ENCODE measurements at places on chromosomes 5 and 9. TPM values are rescaled to one million over a fixed set of nuclear protein-coding genes. Genes with fewer than 3 reads are reported as not detected.

DNA sequence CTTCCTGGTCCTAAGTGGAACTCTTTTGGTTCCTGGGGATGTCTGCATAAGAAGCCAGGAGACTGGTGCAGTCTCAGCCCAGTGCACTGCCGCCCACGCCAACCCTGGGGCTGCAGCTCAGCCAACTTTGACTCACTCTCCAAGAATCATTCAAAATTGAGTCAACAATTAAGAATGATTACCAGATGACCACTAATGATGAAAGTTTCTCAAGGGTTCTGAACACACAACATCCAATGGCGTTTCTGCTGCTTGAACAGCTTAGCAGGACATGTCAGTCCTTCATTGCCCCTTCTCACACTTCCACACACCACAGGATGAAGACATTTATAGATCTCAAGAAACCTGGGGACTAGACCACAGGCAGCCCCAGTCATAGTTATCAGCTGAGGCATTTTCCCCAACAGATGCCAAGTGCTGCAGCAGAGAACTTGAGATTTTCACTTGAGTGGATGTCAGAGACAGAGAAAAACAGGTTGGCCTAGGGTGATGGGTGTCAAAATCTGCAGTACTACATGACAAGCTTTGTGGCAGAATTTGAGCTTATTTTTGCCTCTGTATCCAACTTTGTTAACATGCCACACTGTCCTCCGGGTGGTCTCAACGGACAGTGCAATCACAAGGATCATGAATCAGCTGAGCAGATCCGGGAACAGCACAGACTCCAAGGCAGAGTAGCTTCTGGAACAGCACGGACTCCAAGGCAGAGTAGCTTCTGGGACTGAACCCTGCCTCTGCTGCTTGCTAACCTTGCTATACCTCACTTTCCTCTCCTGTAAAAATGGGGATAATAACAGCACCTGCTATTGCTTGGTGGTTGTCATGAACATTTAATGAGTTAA lies 356.1 kb downstream of the SPOCK1 start:
- H3K36me3 ChIP-seq = no peaks in the 10 kb centered on the region
- H3K4me1 ChIP-seq = no peaks in the 10 kb centered on the region
- H3K27ac ChIP-seq = no peak overlapping the region
- H3K27me3 ChIP-seq = no peaks in the 10 kb centered on the region

- no peak overlapping the region for H3K4me3 ChIP-seq
- H3K27me3 ChIP-seq = no peaks in the 10 kb centered on the region
- no peak overlapping the region for H3K27ac ChIP-seq
- no peak for DNase-seq
These were observed 159.4 kb downstream of the PIK3R1 start for GRCh38 chr5:68374796-68375518.

GRCh38 chr9:112169368-112169767 lies 5.7 kb downstream of the SUSD1 start:
- H3K36me3 ChIP-seq = peaks cover 2% of the 10 kb centered on the region
- H3K27me3 ChIP-seq = no peaks in the 10 kb centered on the region
- no peak overlapping the region for H3K4me3 ChIP-seq
- no peak for DNase-seq

DNA sequence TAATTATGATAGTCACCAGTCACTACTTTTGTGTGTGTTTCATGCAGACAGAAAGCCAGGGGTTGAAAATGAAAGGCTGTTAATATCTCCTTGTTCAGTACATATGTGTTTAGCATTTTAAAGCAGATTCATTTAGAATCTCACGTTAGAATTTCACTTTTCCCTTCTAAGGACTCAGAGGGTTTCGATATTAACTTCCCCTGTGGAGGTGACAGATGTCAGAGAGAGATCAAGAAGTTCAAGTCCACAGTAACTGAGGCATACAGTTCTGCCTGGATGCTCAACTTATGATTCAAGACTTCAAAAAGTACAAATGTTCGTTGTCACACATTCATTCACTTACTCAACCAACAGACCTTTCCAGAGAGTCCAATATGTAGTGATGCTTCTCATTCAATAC lies 251.1 kb downstream of the EBF1 start:
- H3K4me1 ChIP-seq = no peaks in the 10 kb centered on the region
- DNase-seq = no peak
- H3K27me3 ChIP-seq = no peaks in the 10 kb centered on the region
- no peak overlapping the region for H3K4me3 ChIP-seq
- H3K27ac ChIP-seq = no peak overlapping the region

DNA sequence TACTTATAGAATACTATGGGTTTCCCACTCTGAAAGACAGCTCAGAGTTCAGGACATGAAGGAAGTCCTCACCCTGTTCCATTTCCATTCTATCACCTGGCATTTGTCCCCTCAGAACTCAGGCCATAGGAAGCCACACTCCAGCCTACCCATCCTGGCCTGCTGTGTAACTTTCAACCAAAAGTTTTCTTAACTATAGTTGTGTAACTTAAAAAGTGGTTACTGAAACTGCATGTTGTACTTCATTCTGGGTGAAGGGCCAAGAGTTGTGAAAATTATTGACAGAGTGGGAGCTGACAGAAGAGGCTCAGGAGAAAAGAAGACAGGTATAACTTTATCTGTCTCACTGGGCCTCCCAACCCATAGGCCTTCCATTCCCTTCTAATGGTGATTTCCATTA lies 212.5 kb downstream of the RAB3C start:
- no peaks in the 10 kb centered on the region for H3K36me3 ChIP-seq
- H3K4me3 ChIP-seq = no peak overlapping the region
- H3K27me3 ChIP-seq = no peaks in the 10 kb centered on the region
- no peak overlapping the region for H3K27ac ChIP-seq

DNA sequence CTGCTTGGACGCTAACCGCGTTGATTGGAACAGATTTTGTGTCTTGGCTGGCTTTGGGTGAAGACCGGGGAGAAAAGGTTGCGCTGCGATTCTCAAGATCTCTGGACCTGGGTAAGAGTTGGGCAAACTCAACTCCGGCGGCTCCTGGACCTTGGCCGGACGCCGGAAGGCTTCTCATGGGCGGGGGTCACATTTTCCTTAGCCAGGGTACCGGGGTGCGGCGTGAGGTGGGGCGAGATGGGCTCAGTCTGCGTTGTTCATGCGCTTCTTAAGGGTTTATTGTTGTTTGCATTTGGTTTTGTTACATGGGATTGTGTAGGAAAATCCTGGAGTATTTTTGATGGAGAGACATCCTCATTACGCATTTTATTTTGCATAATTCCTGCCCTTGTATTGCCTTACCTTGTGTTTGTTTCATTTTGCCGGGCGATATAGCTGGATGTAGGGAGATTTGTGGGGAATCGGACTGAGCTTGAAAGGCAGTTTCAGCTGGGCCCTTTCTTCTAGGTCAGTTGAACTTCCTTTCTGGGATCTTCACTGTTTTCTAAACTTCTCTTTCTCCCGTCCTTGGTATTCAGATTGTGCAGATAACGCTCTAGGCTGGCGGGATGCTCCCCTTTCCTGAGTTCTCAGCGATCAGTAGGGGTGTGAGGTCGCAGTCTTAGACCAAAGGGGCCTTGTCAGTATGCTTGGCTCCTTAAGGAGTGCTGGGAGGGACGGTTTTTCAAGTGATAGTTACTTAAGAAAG lies 524 bp downstream of the MEGF10 start:
- H3K4me1 ChIP-seq = no peaks in the 10 kb centered on the region
- DNase-seq = no peak
- H3K4me3 ChIP-seq = no peak overlapping the region
- no peak overlapping the region for H3K27ac ChIP-seq
- no peaks in the 10 kb centered on the region for H3K36me3 ChIP-seq

GRCh38 chr5:80707645-80708044 lies 52.9 kb upstream of the DHFR start:
- no peaks in the 10 kb centered on the region for H3K27me3 ChIP-seq
- DNase-seq = no peak
- no peak overlapping the region for H3K27ac ChIP-seq
- H3K4me1 ChIP-seq = no peaks in the 10 kb centered on the region
- H3K4me3 ChIP-seq = no peak overlapping the region

GRCh38 chr9:111375817-111376564 lies 46.0 kb upstream of the OR2K2 start:
- peaks cover 31% of the 10 kb centered on the region for H3K36me3 ChIP-seq
- H3K27me3 ChIP-seq = no peaks in the 10 kb centered on the region
- no peak overlapping the region for H3K4me3 ChIP-seq
- no peak overlapping the region for H3K27ac ChIP-seq

GRCh38 chr5:1101961-1102713 lies 9.7 kb downstream of the SLC12A7 start:
- no peaks in the 10 kb centered on the region for H3K36me3 ChIP-seq
- H3K4me1 ChIP-seq = peaks cover 15% of the 10 kb centered on the region
- no peaks in the 10 kb centered on the region for H3K27me3 ChIP-seq
- peak; percentile 85 for DNase-seq

Gene CCNB1
- total RNA-seq = 14.4 TPM

DNA sequence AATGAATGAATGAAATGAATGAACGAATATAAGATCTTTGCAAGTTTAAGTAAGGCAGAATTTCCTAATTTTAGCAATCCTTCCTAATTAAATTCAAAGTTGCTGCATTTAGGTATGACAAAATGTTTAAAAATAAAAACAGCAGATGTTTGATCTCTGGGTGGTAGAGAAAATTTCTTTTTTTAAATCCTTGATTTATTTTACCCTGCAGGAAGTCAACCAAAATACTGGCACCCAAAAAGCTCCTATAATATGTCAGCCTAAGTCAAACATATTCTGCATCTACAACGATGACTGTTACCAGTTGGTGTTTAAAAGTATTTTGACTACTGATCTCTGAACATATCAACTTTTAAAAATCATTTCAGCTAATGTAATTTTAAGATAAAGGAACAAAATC lies 58.4 kb downstream of the TTC39B start:
- no peak overlapping the region for H3K27ac ChIP-seq
- DNase-seq = no peak
- H3K27me3 ChIP-seq = no peaks in the 10 kb centered on the region
- H3K4me1 ChIP-seq = peaks cover 3% of the 10 kb centered on the region

Gene TMEM252
- total RNA-seq = not detected

Gene WNK2
- total RNA-seq = 4.2 TPM

Gene EIF4E1B
- total RNA-seq = not detected

DNA sequence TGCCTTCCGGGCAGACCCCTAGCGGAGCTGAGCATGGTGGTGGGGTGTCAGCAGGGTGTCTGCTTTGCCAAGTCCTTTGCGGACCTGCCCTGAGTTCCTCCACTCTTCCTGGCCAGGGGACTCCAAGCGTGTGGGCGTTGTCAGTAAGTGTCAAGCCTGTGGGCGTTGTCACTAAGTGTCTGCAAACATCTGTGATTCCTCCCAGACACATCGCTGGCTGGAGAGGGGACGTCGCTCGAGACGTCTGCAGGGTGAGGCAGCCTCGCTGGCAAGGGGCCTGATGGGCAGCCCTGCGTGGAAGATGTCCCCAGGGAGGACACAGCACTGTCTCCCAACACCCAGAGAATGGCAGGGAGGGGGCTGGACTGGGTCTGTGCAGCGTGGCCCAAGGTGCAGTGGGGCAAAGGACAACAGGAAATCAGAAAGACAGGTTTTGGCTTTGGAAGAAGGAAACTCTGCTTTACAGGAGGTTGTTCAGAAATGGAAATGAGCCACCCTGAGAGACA lies 28.8 kb downstream of the ADAMTSL2 start:
- DNase-seq = peak; percentile 95
- H3K27ac ChIP-seq = no peak overlapping the region
- no peaks in the 10 kb centered on the region for H3K27me3 ChIP-seq
- peaks cover 56% of the 10 kb centered on the region for H3K4me1 ChIP-seq
- H3K36me3 ChIP-seq = no peaks in the 10 kb centered on the region

DNA sequence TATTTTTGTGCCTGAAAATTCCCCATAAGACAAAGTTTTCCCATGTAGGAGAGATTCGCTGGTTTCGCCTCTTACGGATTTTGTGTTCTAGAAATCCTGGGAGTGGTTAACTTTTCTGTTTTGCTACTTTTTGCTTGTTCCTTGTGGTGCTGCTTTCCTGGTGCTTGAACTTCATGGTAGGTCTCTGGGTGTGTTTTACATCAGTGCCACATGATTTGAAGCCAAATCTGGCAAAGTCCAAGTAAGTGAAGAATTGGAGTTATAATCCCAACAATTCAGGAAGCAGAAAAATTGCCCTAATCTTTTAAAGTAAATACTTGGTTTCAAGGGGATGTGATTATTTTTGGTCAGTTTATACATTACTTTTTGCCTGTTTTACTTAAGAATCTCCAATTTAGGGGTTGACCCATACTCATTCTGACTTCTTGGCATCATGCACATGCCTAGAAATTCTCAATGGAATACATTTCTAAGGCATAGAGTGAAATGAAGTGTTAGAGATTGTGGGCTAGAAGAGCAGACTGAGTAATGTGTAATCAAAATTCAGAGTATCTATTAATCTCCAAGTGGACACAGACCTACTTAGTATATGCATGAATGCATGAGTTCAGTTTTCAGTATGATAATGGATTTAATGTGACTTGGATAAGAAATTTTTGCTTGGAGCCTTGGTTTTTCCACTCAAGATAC lies 189.7 kb downstream of the CSNK1G3 start:
- H3K36me3 ChIP-seq = no peaks in the 10 kb centered on the region
- no peak overlapping the region for H3K27ac ChIP-seq
- no peaks in the 10 kb centered on the region for H3K27me3 ChIP-seq
- no peak for DNase-seq

DNA sequence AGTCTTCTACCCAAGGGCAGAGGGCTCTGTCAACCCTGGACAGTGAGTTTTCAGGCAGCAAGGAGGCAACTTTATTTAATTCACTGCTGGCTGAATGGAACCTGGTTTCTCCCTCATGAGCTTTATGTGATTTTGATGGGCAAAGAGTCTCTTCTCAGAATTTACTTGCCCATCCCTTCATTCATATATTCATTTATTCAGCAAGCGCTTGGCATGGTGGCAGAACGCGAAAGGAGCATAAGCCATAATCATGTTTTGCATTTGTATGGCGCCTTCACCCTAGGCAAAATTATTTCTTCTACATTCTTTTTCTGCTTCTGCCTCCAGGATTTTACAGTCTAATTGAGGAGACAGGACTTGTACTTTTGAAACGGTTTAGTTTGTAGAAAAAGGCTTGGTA lies 8.0 kb downstream of the DELE1 start:
- no peak overlapping the region for H3K27ac ChIP-seq
- peaks cover 40% of the 10 kb centered on the region for H3K36me3 ChIP-seq
- no peak overlapping the region for H3K4me3 ChIP-seq
- H3K4me1 ChIP-seq = no peaks in the 10 kb centered on the region

Gene DBH
- 0.48 TPM for total RNA-seq

Gene TLX3
- total RNA-seq = not detected

Gene COL5A1
- total RNA-seq = 169 TPM

- no peaks in the 10 kb centered on the region for H3K36me3 ChIP-seq
- no peak for DNase-seq
- H3K4me3 ChIP-seq = no peak overlapping the region
- no peaks in the 10 kb centered on the region for H3K4me1 ChIP-seq
These were observed 181.1 kb downstream of the PDZD2 start for GRCh38 chr5:31819926-31820516.

DNA sequence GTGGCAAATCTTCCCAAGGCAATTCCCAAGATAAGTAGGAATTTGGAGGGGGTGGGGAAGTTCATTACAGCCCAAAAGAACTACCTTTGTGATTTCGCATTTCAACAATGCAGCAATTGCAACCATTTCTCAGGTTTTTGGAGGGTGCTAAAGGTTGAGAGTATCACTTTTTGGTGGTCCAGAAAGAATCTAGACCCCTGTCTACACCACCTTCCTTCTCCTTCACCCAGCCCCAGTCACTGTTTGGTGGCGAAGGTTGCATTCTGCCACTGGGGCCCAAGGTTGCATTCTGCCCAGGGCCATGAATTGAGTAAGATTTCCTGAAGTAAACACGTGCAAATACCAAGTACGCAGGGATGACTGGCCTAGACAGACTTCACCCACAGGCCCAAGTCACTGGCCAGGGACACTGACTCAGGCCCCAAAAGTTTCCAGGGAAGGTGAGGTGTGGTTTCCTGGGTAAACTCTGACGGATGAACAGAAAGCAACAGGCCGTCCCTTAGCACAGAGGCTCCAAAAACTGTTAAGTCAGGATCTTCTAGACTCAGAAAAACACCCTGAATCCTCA lies 5.7 kb downstream of the PDE6A start:
- no peak overlapping the region for H3K4me3 ChIP-seq
- peaks cover 21% of the 10 kb centered on the region for H3K4me1 ChIP-seq
- no peak for DNase-seq
- H3K36me3 ChIP-seq = no peaks in the 10 kb centered on the region
- no peak overlapping the region for H3K27ac ChIP-seq
